Left colon (tissue), 2 donors: ENCODE measurements at places on chromosomes 3 and 15. TPM values are rescaled to one million over a fixed set of nuclear protein-coding genes. Genes with fewer than 3 reads are reported as not detected.

DNA sequence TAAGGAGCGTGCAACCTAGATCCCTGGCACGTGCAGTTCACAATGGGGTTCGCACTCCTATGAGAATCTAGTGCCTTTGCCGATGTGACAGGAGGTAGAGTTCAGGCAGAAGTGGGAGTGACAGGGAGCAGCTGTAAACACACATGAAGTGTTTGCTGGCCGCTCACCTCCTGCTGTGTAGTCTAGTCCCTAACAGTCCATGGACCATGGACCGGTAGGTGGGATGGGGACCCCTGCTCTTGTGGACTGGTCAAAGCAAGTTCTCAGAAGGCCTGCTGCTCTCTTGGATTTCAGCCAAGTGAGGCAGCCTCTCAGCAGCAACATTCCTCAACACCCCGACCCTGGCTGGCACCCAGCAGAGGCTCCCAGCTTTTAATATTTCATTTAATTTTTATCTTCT lies 58.2 kb upstream of the SNRPA1 start:
- DNase-seq, result no peak

- DNase-seq, result no peak
Observed at GRCh38 chr3:12227833-12228232, 61.0 kb upstream of the PPARG start.

DNA sequence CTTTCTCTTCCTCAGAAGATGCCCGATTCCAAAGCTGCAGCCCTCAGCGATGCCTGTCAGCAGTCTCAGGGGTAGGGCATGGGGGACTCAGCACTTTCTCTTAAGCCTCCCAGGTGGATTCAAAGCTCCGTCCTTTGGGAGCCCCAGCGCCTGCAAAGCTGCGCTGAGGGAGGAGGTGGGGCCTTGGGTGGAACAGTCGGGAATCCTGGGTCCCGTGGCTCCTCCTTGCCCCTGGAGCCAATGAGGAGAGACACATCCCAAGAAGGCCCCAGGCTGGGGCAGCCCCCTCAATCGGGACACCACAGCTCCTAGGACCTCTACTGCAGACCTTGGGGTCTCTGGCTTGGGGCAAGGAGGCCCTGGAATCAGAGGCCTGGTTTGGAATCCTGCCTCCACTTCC lies 227.5 kb upstream of the IGF1R start:
- DNase-seq, result no peak

CD200R1 gene
- 1.6 TPM for total RNA-seq

DNA sequence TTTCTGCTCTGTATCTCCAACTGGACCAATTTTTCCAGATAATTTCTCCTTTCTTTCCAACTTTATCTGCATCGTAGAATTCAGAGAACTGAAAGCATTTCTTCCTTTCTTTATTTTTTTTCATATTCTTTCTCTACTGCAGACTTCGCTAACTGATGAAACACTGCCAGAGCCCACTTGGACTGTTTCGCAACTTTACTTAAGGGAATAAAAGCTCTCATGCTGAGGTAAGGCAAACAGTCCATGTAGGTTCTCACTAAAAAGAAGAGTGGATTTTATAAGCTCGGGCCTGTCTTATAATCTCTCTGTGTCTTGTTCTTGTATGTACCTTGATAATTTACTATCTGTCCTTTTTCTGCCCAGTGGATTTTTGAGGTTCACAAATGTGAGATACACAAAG lies 163.5 kb downstream of the CNTN4 start:
- DNase-seq, result no peak

GRCh38 chr3:94978084-94978483 lies 915.2 kb downstream of the NSUN3 start:
- DNase-seq, result no peak

TMCO5A gene
- not detected for total RNA-seq

DNA sequence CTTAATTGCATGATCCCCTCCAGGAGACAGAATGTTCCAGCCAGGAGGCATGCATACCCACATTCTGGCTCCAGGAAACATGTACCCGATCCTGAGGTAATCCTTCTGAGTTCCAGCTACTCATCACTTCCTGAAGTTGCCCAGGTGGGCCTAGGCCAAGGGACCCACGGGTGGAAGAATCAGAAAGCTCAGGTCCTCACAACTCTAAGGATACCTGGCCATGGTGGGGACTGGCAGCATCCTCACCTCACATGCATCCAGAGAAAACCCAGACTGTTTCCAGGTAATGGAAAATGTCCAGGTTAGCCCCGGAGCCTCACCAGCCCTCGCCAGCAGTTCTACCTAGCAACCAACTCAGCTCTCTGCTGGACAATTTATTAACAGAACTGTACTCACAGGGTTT lies 78.2 kb downstream of the DAPK2 start:
- DNase-seq, result no peak

ALDH1A3 gene
- 5.4 TPM for total RNA-seq

DNA sequence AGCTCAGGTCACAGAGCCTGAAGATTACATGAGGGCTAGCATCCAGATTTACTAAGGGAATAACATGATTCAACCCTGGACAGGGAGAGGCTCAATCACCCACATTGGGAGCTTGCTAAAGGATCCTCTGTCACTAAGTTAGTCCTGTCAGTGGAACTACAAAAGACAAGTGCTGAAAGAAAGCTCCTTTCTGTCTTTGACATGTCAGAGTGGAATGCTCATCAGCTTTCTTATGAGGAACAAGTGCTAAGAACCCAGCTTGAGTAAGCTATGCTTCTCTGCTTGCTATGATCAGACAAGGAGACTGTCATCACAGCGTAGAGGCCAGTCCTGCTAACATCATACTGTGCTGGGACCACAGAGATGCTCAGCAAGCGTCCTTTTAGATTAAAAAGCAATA lies 74.5 kb downstream of the MB21D2 start:
- no peak for DNase-seq

DNA sequence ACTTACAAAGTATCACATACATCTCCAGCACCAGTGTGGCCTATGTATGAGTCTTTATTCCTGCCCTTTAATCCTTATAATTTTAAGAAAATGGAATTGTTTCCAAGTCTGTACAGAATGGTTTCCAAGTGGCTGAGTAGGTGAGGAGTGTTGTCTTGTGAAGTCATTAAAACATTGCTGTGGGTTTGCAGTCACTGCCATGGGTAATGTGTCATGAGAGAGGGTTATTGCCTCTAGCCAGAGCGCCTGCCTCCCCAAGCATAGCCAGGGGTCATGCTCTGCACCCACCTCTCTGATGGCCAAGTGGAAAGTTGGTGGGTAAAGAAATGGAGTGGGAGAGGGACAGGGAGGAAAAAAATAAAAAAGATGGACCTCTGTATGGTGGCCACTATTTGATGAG lies 25.3 kb downstream of the TRAK1 start:
- no peak for DNase-seq

NR1I2 gene
- total RNA-seq, result 71.2 TPM

GRCh38 chr15:78943692-78944091 lies 1.2 kb downstream of the CTSH start:
- DNase-seq, result no peak

ZNF35 gene
- total RNA-seq, result 7.0 TPM
